Esophagus squamous epithelium (tissue), 5 donors: ENCODE measurements at places on chromosomes 2 and 18.

DNA sequence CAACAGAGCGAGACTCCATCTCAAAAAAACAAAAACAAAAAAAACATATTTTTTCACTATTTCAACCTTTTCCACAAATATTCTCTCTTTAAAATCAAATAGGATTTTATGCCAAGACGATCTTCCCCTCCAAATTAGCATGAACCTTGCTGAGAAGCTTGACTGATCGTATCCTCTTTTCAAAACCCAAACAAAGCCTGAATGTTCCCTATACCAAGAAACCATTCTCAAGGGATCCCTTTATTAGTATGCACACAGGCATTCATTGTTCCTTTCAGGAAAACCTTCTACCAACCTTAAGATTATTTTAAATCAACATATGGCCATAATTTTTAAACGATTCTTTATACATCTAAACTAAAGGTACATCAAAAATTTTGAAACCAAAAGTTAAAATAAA, 6.3 kb downstream of the SPIRE1 start:
- no peak for DNase-seq

- DNase-seq, result no peak
These were observed 27.3 kb downstream of the SLC4A10 start for GRCh38 chr2:161651547-161651946.

- no peak for DNase-seq
These were observed 737.8 kb upstream of the HS6ST1 start for GRCh38 chr2:129056309-129056958.

DNA sequence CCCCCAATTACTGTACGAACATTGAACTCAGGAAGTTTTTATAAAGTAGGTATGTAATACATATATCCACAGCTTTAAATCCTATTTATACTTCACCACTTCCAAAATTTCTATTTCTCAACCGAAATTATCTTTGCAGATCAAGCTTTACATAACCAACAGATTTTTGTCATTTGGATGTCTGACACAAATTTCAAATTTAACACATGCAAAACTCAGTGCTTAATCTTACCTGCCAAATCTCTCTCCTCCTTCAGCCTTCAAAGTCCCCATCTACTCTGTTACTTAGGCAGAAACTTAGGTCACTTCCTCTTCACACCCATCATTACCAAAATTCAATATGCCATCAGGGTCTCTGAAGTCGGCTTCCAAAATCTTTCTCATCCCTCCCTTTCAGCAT, 990.1 kb upstream of the NRXN1 start:
- DNase-seq, result no peak

DNA sequence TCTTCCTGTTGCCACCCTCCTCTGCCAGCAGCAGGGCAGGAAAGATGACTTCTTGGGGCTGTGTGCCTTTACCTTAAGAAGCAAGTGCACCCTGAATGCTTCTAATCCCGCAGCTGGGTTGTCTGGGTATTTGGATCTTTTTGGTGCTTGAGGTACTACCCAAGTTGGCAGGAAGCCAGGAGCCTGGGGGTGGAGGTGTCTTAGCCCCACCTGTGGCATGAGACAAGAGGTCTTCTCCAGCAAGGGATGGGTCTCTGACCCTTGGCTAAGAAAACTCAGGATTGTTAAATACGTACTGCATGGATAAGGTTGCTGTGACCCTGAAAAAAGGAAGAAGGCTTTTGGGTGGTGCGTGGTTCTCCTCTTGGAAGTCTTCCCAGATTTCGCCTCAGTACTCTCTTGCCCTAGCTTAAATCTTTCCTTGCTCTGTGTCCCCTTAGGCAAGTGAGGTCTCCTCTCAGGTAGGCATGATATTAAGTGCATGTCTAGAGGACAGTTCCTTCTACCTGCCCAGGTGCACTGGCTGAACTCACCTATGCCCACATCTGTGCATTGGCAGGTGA, 4.3 kb downstream of the HPCAL1 start:
- DNase-seq, result no peak

- no peak for DNase-seq
These were observed 2.4 kb downstream of the GPR45 start for GRCh38 chr2:105243961-105244360.
